Type B pancreatic cell (in vitro differentiated cells): ENCODE measurements at places on chromosomes 16 and 17. TPM values are rescaled to one million over a fixed set of nuclear protein-coding genes. Genes with fewer than 3 reads are reported as not detected.

- no peak overlapping the region for H3K27ac ChIP-seq
- no peak overlapping the region for H3K4me3 ChIP-seq
- no peaks in the 10 kb centered on the region for H3K36me3 ChIP-seq
- no peak for DNase-seq
- peaks cover 18% of the 10 kb centered on the region for H3K27me3 ChIP-seq
- no peaks in the 10 kb centered on the region for H3K4me1 ChIP-seq
Measured at GRCh38 chr16:22631264-22631663, 120.6 kb downstream of the NPIPB5 start.

MAPT gene
- 3.5 and 4.5 TPM in 2 replicates for total RNA-seq

MCRIP1 gene
- 54.2 and 101 TPM in 2 replicates for total RNA-seq

TPSG1 gene
- 0.43 TPM in 1 of 2 replicates, not detected in the other for total RNA-seq

DNA sequence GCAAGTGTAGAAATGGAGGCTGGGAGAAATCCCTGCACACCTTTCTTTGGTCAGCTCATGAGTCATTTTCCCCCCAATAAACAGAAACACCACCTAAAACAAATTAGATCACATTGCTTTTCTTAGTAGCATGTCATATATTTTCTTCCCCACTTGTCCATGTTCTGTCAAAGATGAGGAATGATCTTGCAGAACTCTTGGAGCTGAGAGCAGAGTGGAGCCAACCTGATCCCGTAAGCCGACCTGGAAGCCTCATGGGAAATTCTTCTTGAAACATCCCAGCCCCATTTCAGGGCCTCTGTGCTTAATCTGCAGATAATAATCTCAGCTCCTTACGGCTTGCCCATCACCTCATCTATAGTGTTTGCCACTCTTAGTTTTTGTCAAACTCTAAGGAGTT, 284.6 kb upstream of the ELAC2 start:
- DNase-seq: no peak
- no peaks in the 10 kb centered on the region for H3K36me3 ChIP-seq

- no peak overlapping the region for H3K27ac ChIP-seq
- H3K36me3 ChIP-seq: peaks cover 7% of the 10 kb centered on the region
- H3K27me3 ChIP-seq: no peaks in the 10 kb centered on the region
Measured at GRCh38 chr16:69306031-69306430, 5.1 kb upstream of the VPS4A start.

DNA sequence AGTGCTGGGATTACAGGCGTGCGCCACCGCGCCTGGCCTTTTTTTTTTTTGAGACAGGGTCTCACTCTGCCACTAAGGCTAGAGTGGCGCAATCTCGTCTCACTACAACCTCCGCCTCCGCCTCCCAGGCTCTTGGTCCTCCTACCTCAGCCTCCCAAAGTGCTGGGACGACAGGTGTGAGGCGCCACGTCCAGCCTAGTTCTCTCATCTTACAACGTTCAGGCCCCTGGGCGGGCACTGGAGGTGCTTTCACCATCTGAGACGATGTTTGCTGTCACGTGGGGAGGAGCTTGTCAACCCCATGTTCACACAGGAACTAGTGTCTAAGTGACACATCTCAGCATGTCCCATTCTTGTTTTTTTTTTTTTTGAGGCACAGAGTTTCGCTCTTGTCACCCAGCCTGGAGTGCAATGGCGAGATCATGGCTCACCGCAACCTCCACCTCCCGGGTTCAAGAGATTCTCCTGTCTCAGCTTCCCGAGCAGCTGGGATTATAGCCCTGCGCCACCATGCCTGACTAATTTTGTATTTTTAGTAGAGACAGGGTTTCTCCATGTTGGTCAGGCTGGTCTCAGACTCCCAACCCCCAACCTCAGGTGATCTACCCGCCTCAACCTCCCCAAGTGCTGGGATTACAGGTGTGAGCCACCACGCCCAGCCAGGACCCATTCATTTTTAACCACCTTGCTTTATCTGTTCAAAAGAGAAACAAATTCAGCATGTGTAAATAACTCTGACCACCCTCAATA, 5.2 kb upstream of the FANCA start:
- peak overlapping the region; percentile 65 for H3K27ac ChIP-seq
- no peaks in the 10 kb centered on the region for H3K27me3 ChIP-seq
- no peaks in the 10 kb centered on the region for H3K36me3 ChIP-seq
- peaks cover 26% of the 10 kb centered on the region for H3K4me1 ChIP-seq
- DNase-seq: no peak

GRCh38 chr16:4926928-4927327, 10.0 kb downstream of the PPL start:
- H3K27ac ChIP-seq: peak overlapping the region; percentile 57
- peak overlapping the region; percentile 27 for H3K4me3 ChIP-seq
- no peak for DNase-seq
- peaks cover 16% of the 10 kb centered on the region for H3K36me3 ChIP-seq

DNA sequence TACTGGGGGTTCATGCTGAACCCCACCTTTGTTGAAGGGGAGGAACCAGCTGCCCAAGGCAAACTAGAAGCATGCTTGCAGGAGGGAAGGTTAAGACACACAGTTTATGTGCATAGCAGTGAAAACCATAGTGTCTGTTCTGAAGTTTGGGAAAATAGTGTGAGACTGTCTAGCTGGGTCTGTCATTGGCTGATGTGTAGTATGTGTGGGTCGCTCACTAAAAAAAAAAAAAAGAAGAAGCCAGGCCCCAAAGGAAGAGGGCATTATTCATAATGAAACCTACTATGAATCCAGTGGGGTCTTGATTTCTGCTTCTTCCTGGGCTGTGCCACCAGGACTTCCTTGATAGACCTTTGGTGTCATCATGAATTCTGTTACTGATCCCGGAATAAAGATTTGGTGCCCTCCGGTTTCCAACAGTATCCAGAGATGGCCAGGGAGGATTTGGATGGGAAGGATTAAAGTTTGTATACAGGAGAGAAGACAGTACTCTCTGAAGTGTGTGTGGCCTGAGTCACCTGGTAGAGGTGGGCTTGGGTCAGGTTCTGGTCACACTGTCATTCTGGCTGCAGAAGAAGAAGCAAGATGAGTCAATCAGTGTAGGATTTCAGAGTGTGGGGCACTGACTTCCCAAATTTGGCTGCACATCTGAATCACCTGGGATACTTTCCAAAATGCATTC, 220.3 kb downstream of the PRKCA start:
- no peak overlapping the region for H3K27ac ChIP-seq
- no peak for DNase-seq
- no peaks in the 10 kb centered on the region for H3K36me3 ChIP-seq
- peaks cover 3% of the 10 kb centered on the region for H3K27me3 ChIP-seq

GRCh38 chr17:79395066-79395465, 215.8 kb downstream of the RBFOX3 start:
- H3K4me1 ChIP-seq: no peaks in the 10 kb centered on the region
- no peaks in the 10 kb centered on the region for H3K36me3 ChIP-seq
- H3K27me3 ChIP-seq: peaks cover 77% of the 10 kb centered on the region
- H3K4me3 ChIP-seq: no peak overlapping the region
- DNase-seq: no peak
